ENCODE measurements at places on chromosomes 1 and 21. TPM values are rescaled to one million over a fixed set of nuclear protein-coding genes. Genes with fewer than 3 reads are reported as not detected.
A peak's percentile ranks its signal among the peaks of the same experiment; 100 is the strongest.

DNA sequence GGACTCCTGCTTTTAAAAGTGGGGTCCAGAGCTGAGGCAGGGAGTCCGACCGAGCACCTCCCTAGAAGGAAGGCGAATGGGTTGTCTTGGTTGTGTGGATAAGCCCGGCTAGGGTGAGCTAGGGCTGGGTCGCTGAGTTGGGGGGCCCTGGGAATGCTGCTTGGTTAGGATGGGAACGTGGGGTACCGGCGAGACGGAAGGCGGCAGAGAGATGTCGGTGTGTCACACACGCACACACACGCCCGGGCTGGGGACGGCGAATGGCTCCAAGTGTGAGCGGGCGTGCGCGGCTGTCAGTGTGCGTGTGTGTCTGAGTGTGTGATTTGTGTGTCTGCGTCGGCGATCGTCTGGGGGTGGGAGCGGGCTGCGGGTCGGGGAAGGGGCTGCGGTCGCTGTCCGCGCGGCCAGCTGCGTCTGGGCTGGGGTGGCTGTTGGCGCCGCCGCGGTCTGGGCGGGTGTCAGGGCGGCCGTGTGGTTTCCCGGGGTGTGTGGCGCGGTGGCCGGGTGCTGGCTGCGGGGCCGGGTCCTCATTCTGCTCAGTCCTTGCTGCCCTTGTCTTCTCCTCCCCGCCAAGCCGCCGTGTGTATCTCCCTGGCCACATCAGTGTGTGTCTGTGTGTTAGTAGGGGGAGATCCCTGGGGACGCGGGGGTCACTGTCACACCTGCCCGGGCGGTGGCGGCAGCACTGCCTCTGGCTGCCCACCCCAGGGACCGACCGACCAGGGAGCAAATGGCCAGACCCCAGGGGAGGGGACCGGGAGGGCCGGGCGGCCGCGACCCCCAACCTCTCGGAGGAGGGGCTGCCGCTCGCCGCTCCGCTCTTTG lies 1.1 kb downstream of the EFNA3 start:
- peak; percentile 82 for DNase-seq

- no peak for DNase-seq
These were observed 175.0 kb downstream of the KAZN start for GRCh38 chr1:14773396-14774025.

GRCh38 chr1:183730107-183730724 lies 74.7 kb upstream of the RGL1 start:
- DNase-seq: no peak

DNA sequence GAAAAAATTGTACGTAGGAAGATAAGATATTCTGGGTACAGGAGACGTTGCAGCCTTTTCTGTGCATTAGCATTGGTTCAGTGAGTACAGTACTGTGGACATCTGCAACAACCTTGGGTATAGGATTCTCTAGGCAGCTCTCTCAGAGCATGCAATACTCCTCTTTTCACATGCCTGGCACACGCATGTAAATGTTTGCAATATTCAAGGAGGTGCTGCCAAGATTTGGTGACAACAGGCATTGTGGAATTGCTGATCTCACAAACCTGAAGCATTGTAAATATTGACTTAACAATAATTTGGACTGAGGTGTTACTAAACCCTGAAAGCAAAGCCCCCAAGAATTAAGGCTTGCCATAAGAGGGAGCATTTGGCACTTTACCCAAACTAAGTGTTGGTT lies 126.8 kb downstream of the GRIK1 start:
- DNase-seq: no peak

DNA sequence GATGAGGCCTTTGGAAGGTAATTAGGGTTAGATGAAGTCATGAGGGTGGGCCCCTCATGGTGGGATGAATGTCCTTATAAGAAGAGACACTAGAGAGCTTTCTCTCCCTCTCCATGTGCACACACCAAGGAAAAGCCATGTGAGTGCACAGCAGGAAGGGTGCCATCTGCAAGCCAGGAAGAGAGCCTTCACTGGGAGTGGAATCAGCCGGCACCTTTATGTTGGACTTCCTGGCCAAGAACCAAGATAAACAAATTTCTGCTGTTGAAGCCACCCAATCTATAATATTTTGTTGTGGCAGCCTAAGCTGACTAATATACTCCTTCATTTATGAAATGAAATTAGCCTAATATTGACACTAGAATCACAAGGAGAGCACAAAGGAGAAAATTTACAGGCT lies 38.2 kb upstream of the PKP1 start:
- no peak for DNase-seq

- no peak for DNase-seq
These were observed 89.6 kb downstream of the LEPR start for GRCh38 chr1:65509912-65510680.

- no peak for DNase-seq
These were observed 569 bp downstream of the RCAN3 start for GRCh38 chr1:24503059-24503751.

DNA sequence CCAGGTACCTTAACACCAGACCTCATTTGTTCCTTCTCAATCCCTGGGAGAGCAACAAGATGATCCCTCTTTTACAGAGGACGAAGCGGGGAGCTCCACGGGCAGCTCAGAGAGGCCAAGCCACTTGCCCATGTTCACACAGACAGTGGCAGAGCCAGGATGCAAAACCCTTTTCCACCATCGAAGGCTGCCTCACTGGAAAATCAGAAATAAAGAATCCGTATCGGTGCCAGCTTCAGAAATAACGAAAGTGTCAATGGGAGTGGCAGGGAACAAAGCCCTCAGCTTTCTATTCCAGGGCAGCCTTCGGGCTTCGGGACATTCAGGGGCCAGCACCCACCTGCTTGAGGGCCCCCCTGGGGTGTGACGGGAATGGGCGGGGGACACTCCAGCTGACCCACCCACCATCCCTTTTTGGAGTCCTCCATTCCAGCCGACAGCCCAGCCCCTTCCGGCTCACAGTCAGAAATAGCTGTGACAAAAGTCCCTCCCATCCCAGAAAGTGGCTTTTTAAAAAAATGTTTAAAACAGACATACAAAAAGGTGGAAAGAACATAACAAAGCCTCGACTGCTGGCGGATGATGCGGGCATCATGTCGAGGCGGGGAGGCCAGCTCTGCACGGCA lies 6.0 kb downstream of the IFFO2 start:
- DNase-seq: no peak

The FOXO6 gene
- polyA plus RNA-seq: 11.0 TPM

The AADACL4 gene
- not detected for polyA plus RNA-seq

The RNF186 gene
- polyA plus RNA-seq: not detected

Data from spinal cord (tissue), 10 donors.